Eye (tissue), 1 donor: ENCODE measurements at places on chromosomes 4 and X.
A peak's percentile ranks its signal among the peaks of the same experiment; 100 is the strongest.

- DNase-seq: peak; percentile 37
These were observed 4.0 kb downstream of the COL25A1 start for GRCh38 chr4:109298279-109299010.

GRCh38 chr4:70838666-70839588 lies 763 bp downstream of the GRSF1 start:
- peak; percentile 87 for DNase-seq

- no peak for DNase-seq
These were observed 247.4 kb upstream of the CTSO start for GRCh38 chr4:156201050-156201449.

- DNase-seq: no peak
These were observed 29.1 kb upstream of the CD38 start for GRCh38 chr4:15749001-15749400.

GRCh38 chr4:142663828-142664227 lies 182.3 kb downstream of the INPP4B start:
- no peak for DNase-seq

- DNase-seq: no peak
These were observed 6.8 kb downstream of the RBM47 start for GRCh38 chr4:40622913-40623312.

DNA sequence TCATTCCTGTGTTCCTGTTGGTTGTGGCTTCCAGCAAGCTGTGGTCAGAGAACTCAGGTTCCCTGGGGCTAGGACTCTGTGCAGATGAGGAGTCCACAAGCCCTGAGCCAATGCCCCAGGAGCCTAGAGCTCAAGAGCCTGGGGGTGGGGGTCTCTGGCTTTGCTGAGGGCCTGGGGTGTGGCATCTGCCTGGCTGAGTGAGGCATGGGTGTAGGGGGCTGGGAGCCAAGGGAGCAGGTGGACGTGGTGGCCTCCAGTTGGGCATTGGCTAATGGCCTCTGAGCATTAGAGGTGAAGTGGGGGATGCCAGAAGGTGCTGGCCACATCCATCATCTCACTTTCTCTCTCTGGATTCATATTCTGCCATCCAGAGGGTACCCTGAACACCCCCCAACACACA lies 5.3 kb upstream of the MAMLD1 start:
- DNase-seq: no peak

DNA sequence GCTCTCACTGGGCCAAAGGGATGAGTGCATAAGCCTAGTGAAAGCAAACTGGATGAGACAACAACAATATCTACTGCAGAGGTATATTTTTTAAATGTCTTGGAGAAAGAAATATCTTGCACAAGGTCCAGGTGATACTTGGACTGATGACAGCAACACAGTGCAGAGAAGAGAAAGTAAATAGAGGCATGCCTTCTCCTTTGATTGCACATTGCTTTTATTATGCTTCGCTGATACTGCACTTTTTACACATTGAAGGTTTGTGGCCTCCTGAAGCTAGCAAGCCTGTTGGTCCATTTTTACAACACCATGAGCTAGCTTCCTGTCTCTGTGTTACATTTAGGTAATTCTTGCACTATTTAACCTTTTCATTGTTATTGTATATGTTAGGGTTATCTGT lies 189.0 kb upstream of the NDST3 start:
- DNase-seq: peak; percentile 21

DNA sequence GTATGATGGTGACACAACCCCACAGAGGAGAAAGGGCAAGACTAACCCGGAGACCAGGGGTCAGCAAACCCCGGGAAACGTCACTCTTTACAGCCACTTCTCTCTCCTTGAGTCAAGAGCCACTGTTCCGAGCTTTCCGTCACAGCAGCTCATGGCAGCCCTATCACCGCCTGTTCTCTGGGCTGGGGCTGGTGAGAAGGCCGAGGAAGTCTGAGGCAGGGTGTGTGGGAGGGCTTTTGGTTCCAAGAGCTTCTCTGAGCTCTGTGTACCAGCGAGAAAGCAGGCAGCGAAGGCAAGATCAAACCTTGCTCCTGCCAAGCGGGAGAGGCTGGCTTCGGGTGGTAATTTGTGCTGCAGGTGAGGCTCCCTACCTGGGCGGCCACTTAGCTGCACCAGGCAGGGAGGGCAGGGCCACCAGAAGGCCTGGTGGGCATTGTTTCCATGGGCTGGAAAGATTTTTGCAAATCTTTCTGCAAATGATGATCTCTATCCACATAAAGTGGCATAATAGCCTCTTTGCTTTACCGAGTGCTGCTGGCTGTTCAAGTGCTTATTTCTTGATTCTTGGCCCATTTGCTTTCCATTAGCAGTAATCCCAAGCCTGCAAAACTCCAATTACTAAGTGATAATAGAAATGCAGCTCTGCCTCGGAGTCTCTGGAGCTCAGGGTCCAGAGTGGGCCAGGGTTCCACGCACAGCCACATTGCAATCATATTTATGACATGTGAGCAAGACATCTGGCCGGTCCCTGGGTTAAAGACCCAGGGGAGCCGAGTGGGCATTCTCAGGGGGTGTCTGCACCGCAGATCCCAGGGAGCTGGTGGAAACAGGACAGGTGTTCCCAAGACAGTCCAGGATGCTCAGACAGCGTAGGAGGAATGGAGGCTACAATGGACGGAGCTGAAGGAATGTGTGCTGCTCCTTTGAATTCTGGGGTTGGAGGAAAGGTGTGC lies 41.5 kb downstream of the DCTD start:
- DNase-seq: no peak

DNA sequence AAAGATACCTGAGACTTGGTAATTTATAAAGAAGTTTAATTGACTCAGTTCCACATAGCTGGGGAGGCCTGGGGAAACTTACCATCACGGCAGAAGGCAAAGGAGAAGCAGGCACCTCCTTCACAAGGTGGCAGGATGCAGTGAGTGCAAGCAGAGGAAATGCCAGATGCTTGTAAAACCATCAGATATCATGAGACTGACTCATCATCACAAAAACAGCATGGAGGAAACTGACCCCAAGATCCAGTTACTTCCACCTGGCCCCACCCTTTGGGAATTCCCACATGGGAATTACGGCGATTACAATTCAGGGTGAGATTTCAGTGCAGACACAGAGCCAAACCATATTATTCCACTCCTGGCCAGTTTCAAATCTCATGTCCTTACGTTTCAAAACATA lies 514.7 kb upstream of the SPANXN1 start:
- DNase-seq: no peak

- peak; percentile 30 for DNase-seq
These were observed 509.6 kb downstream of the PACRGL start for GRCh38 chr4:21209860-21210259.

GRCh38 chrX:68666580-68666979 lies 19.1 kb downstream of the STARD8 start:
- no peak for DNase-seq

GRCh38 chrX:68072041-68072440 lies 361.3 kb downstream of the OPHN1 start:
- no peak for DNase-seq

- no peak for DNase-seq
These were observed 182.2 kb upstream of the STK26 start for GRCh38 chrX:131840799-131841495.

DNA sequence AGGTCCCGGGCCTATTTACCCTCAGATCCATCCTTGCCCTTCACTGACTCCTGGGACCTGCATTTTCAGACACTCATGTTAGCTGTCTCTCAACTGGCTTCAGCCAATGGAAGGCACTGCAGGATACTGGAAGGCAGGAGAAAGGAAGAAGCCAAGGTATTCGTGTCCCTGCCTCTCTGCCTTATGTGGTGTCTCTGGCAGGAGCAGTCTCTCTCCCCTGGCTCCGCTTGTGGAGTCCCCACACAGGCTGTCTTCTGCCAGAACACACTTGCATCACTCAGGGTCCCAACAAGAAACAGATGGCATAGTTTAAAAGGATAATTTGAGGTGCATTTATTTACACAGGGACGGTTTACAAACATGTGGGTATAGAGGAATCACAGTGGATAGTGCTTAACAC lies 21.6 kb upstream of the MAPK10 start:
- DNase-seq: no peak

- peak; percentile 11 for DNase-seq
These were observed 62.1 kb upstream of the LANCL3 start for GRCh38 chrX:37509349-37509748.

DNA sequence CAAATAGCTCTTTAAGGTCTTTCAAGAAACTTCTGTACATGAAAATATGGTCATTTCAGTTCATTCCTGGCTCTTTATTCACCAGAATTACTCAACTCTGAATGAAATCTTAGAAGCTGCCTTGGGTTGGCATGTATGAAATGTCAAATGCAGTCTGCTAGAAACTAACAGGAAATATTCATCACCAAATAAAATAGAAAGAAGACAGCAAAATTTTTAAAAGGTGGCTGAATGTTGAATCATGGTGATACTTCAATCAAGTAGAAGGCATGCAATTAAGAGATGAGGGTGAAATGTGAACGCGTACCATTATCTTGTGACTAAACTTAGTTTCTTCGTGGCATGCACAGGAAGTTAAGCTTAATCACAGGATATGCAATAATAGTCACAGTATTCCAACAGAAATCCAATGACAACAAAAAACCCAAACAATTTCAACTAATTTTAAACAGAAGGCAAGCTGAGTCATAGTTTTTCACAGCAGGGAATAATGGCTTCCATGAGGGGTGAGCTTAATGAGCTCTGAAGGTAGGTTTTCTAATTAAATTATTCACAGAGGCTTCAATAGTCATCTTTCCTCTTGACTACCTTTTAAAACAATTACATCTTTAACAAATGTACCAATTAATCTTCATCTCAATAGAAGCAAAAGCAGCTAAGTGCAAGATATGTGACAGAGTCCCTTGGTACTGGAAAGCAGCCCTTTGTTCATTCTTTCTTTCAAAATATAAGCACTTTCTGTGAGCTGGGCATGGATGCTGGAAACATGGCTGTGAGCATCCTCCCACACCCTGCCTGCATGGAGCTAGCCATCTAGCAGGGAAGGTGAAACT lies 44.5 kb downstream of the SCFD2 start:
- peak; percentile 56 for DNase-seq

- peak; percentile 93 for DNase-seq
These were observed 1.5 kb downstream of the JADE1 start for GRCh38 chr4:128810871-128811570.

- no peak for DNase-seq
These were observed 194.2 kb downstream of the CLCN4 start for GRCh38 chrX:10350981-10351380.

- no peak for DNase-seq
These were observed 63.0 kb downstream of the GPC3 start for GRCh38 chrX:133922390-133922771.

DNA sequence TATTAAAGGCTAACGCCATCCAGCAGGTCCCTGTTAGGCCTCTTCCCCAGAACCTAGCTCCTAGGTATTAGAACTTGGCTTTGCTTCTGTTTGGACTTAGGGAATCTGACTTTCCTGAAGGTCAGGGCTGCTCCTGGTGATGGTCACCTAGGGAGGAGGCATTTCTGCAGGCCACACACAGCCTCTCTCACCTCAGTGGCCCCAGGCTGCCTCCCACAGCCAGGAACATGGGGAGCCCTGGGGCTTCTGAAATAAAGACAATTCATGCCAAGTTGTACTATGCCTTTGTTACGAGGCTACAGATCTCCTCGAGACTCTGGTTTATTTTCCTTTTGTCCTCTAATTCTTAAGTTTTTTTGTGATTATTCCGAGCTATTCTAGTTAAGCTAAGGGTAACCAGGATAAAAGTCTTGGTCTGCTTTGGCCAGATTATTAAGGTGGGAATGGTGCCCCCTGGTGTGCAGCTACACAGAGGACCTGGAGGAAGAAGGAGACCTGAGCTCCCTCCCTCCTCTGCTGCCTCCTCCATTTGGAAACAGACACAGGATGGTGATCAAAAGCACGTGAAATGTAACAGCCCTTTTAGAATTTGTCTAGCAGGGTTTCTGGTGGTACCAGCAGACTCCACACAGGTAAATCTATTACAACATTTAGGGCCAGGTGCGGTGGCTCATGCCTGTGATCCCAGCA lies 131.0 kb downstream of the DCLK2 start:
- peak; percentile 50 for DNase-seq

GRCh38 chrX:39063702-39064101 lies 262.4 kb downstream of the MID1IP1 start:
- DNase-seq: no peak

GRCh38 chrX:10524578-10524977 lies 95.8 kb downstream of the MID1 start:
- no peak for DNase-seq

DNA sequence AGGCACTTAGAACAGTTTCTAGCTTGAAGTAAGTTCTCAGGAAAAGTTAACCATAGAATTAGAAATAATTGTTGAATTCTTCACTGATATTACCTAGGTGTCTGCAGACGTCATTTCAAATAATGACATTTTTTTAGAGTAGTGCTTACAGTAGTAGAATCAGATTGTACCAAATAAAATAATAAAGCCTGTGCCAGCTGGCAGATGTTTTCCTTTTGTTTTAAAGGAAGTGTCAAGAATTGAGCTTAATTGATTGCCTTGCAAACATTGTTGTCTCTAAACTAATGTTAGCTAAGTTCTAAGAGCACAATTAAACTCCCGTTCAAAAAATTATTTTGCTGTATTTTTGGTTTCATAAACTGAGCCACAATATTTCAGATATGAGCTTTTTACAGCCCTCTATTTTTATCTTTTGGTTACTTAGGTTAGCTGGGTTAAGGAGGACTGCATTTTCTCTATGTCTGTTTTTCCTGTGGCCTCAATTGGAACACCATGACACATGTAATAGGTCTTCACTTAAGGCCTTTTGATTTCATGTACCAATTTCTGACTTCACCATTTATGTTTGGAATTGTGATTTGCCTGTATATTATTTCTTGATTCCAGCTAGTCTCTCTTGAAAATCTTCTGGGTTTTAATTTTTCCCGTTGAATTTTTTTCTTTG lies 64.2 kb downstream of the DCUN1D4 start:
- DNase-seq: no peak
